ENCODE measurements at places on chromosomes 7 and 10. TPM values are rescaled to one million over a fixed set of nuclear protein-coding genes. Genes with fewer than 3 reads are reported as not detected.
A peak's percentile ranks its signal among the peaks of the same experiment; 100 is the strongest.

DNA sequence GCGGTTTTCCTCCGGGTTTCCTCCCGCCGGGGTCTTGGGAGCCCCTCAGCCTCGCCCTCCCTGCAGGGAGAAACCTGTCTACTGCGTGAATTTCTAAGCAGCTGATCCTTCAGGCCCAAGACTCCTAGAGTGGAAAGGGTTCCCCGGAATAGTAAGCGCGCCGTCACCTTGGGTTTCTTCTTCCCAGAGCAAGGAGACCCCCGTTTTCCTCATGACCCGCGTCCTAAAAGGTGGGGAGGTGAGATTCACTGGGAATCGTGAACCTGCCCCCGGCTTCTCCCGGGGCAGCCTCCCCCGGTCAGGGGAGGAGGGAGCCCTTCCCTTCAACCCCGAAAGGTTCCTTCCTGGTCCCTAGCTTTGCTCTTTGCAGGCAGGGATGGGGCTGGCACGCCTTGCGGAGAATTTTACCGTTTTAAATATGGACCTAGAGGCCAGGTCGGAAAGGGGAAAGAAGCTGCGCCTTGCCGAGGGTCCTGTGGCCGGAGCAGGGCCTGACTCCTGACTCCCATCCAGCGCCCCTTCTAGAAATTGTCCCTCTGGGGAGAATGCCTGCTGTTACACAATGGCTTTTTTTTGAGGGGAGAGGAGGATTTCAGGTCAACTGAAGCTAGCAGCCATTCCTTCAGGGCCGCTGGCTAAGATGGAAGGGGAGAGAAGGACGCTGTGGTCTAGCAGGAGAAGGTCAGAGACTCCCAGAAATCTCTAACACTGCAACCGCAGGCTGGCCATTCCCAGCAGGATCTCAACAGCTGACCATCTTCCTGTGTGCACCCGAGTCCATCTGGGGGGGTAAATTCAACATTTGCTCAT lies 11.6 kb upstream of the MNX1 start:
- no peak for DNase-seq

JCAD gene
- total RNA-seq = 19.0 TPM

DNA sequence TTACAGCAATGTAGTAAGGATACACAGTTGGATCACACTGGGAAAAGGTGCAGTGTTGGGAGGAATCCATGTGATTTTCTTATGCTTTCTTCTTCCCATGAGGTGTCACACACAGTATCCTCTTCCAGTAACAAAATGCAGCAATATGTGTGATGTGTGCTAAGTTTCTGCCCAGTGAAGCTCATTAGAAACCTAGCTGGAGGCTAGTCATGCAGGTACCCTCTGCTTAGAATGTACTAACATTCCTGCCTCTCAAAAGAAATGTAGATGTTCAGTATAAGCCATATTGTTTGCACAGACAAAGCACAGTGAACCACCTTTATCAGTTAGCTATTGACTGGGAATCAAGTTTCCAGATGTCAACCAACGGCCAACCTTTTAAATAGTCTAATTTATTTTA lies 12.9 kb upstream of the KCND2 start:
- DNase-seq = no peak

GRCh38 chr7:131467788-131468187 lies 88.6 kb downstream of the PODXL start:
- no peak for DNase-seq

OR13A1 gene
- total RNA-seq = 0.45 TPM

SLC16A12 gene
- 2.4 TPM for total RNA-seq

DNA sequence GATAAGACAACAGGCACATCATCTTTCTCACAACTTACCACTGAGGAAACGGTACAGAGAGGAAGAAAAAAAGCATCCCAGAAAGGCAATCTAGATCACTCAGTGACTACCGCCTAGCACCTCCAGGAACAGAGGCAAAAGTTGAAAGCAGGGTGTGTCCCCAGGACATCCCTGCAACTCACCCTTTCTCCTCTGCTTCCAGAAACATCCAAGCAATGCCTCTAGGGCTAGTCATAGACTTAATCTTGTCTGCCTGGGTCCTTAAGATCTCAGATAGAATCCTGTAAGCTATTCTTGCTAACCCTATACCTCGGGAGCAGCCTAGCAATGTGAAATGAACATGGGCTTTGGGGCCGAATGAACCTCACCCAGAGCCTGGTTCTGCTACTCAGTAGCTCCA lies 18.8 kb upstream of the PDCD4 start:
- no peak for DNase-seq

DNA sequence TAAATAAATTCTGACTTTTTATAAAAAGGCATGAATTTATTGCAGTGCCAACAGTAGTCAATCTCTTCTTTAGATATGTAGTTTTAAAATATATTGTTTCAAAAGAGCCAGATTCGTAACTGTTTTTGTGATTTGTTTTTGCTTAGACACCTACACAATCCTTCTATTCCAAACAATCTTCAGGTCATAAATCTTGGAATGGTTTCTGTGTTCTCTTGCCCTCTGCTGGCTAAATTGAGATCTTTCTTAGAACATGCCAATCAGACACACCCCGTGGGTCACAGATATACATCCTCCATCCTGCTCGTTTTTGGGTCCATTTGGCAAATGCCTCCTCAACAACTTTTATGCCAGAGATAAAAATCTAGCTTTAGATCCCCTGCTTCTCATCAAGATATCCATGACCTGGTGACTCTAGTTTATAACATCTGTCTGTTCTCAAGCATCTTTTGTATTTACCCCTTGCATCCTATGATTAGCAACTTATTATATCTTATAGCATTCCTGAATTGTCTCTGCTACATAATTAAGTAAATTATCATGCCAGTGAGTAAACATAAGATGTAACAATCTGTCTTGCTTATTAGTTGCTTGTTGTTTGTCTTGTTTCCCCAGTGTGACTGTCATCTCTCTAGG lies 35.3 kb upstream of the IFRD1 start:
- peak; percentile 50 for DNase-seq

DNA sequence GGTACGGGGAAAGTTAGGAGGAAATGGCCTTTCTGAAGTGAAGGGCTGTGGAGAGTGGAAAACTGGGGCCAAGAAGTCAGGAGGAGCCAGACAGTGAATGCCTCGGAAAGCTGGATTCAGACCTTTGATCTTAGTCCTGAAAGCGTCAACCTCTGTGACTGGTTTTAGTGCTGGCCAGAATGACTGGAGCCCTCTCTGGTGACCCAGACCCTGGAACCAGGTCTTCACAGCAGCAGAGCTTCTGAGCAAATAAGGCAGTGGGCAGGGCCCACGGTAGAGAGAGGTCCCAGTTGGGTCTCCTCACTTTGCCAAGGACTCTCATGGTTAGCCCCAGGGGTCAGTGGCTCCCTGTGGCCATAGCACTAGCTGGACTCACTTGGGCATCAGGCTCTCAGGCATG lies 157.7 kb upstream of the EEPD1 start:
- no peak for DNase-seq

GRCh38 chr7:2165610-2166594 lies 66.8 kb downstream of the MAD1L1 start:
- DNase-seq = no peak

- DNase-seq = no peak
These were observed 10.8 kb upstream of the HOXA2 start for GRCh38 chr7:27112955-27113949.

GRCh38 chr10:16583382-16583781 lies 61.7 kb upstream of the C1QL3 start:
- no peak for DNase-seq

DNA sequence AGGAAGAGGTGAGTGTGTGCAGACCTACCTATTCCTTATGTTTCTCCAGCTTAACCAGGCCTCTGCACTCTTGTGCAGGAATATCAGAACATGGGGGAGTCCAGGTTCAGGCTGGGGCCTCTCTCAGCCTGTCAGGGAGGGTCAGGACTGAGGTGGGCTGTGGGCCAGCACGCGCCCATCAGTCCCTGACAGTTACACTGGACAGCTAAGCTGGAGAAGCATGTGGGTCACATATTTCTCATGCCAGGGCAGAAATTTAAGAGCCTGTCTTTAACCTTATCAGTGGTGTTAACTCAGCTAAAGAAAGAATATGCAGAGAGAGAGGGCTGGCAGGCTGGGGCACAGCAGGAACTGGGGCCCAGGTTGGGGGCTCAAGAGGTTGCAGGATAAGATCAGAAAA lies 8.7 kb upstream of the POLD2 start:
- no peak for DNase-seq

AKR1D1 gene
- total RNA-seq = not detected

DNA sequence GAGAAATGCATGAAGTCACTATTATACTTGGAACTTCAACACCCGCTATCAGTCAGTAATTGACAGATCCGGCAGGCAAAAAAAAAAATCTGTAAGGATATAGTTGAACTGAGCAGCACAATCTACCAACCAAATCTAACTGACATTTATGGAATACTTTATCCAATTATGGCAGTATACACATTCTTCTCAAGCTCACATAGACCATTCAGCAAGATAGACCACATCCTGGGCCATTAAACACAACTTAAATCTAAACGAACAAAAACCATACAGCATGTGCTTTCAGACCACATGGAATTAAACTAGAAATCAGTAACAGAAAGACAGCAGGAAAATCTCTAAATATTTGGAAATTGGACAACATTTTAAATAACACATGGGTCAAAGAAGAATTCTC lies 112.7 kb downstream of the MPP7 start:
- DNase-seq = no peak

ZNF316 gene
- total RNA-seq = 20.6 TPM

GRCh38 chr10:72097448-72098300 lies 9.3 kb upstream of the SPOCK2 start:
- DNase-seq = no peak

GRCh38 chr10:78600121-78600665 lies 468.6 kb upstream of the ZMIZ1 start:
- DNase-seq = no peak

DNA sequence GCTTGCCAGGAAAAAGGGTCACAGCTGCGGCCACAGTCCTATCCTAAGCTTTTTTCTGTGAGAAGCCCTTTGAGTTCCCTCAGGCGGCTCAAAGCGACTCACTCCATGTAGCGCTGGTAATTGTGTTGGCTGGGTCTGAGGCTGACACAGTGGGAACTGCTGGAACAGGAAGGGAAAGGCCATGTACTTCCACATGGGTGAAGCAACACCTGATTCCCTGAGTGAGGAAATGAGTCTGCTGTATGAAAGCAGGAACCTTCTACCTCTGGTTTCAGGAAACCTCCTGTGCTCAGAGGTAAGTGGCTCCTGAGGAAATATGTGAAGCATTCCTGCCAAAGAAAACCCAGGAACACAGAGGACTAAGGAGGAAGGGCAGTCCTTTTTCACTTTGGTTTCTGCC lies 734.6 kb upstream of the SORCS1 start:
- DNase-seq = no peak

DNA sequence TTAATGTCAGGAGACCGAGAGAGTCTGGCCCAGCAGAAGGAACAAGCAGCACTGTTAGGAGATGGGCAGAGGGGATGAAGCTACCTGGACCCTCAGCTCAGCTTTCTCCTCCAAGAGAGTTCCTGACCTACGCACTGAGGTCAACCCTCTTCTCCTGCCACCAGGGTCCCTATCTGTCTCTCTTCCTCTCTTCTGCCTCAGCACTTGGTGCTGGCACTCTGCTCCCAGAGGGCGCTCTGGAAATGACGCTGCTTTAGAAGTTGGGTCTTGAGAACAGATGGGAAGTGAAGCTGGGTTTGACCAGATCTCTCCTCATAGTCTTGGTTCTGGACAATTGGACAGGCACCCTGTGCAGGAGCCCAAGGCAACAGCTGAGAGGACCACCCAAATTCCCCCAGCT lies 216.0 kb upstream of the AGK start:
- no peak for DNase-seq

DNA sequence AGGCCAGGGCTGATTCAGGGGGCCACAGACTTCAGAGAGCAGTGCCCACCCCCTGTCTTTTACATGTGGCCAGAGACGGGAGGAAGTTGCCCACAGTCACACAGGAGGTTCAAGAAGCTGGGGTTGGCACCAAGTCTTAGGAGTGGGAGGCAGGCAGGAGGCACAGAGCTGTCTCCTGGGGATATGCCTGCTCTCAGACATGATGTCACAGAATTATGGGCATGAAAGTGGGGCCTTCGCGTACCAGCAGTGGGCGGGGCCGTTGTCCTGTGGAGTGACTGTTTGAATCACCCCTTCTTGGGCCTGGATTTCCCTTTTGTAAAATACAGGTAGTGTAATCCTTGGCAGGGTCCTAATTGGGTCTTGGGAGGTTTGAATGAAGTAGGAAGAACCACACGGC lies 81.2 kb upstream of the PPIF start:
- DNase-seq = no peak

DNA sequence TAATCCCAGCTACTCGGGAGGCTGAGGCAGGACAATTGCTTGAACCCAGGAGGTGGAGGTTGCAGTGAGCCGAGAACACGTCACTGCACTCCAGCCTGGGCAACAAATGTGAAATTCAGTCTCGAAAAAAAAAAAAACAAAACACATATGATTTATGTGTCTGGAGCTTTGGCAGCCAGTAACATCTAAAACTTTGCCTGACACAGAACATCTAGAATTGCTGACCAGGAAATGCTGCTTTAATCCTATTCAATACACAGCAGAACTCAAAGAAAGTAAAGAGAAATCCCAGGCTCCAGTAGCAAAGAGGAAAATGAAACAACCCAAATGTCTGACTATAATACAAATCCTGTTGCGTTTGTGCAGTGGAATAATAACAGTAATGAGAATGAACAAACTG lies 4.5 kb upstream of the CCDC6 start:
- DNase-seq = no peak

- no peak for DNase-seq
These were observed 3.1 kb upstream of the FAM171A1 start for GRCh38 chr10:15374156-15374555.

- no peak for DNase-seq
These were observed 340.2 kb upstream of the CELF2 start for GRCh38 chr10:10677479-10677878.

DNA sequence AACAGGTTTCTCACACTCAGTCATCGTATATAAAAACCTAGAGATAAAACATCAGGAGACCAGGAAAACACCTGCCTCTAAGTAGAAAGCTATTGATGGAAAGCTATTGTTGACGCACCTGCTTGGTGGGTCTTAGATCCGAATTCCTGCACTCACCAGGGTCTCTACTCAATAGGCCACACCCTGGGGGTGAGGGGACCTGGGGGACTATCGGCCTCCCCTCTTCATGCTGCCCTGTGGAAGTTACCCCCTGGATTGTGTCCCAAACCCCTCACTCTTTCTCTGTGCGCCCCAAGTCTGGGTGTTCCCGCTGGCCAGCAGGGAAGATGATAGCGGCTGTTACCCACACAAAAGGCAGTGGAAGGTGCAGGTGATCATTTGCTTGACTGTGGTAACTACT lies 313.0 kb downstream of the WDR37 start:
- DNase-seq = no peak

DNA sequence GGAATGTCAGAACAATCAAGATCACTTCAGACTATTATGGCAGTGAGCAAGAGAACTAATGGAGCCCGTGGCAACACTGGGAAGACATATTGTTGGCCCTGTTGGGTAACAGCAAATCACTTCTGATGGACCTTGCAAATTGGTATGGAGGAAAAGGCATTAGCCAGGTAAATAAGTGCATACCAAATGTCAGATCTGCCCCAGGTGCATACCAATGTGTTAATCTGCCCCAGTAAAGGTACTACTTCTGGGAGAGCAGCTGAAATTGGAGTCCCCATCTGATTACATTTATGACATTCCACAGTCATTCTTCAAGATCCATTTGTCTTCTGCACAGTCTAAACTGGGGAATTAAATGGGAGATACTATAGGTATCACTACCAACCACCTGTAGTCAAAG lies 3.7 kb upstream of the SGMS1 start:
- no peak for DNase-seq

Measured in cerebellum (tissue), 4 donors.